ENCODE measurements at places on chromosomes 16 and 17. TPM values are rescaled to one million over a fixed set of nuclear protein-coding genes. Genes with fewer than 3 reads are reported as not detected.

The LHX1 gene
- not detected for polyA plus RNA-seq

The PRSS33 gene
- polyA plus RNA-seq = 0.13 TPM

The OR1A1 gene
- not detected for polyA plus RNA-seq

The TP53TG3B gene
- polyA plus RNA-seq = not detected

DNA sequence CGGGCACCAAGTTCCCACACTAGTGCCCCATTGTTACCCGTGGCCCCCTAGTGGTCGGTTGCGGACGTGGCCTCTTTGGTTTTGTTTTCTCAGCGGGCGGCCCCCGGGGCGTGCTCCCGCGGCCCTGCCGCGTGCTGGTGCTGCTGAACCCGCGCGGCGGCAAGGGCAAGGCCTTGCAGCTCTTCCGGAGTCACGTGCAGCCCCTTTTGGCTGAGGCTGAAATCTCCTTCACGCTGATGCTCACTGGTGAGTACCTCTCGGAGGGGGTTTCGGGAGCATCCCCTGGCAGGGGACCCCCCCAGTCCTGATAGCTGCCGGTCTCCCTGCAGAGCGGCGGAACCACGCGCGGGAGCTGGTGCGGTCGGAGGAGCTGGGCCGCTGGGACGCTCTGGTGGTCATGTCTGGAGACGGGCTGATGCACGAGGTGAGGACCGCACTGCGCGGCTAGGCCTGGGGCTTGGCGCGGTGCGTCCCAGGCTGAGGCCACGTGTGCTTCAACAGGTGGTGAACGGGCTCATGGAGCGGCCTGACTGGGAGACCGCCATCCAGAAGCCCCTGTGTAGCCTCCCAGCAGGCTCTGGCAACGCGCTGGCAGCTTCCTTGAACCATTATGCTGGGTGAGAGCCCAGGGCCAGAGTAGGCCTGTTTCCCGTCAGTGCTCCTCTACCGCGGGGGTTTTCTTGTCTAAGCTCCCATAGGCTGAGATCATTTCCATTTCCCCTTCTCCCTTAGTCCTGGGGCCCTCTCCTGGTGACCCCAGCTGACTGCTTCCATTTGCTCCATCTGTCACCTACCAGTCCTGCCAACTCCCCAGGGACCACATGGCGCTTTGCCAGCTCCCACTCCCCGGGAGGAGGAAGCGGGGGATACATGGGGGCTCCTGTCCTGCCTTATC lies 1.7 kb downstream of the SPHK1 start:
- no peak for DNase-seq
- peaks cover 26% of the 10 kb centered on the region for H3K4me1 ChIP-seq

- no peak overlapping the region for H3K4me3 ChIP-seq
- no peaks in the 10 kb centered on the region for H3K27me3 ChIP-seq
- DNase-seq = no peak
- no peaks in the 10 kb centered on the region for H3K4me1 ChIP-seq
- H3K36me3 ChIP-seq = no peaks in the 10 kb centered on the region
- no peak overlapping the region for H3K27ac ChIP-seq
Measured at GRCh38 chr17:64694207-64694606, 32.1 kb upstream of the SMURF2 start.

- H3K27ac ChIP-seq = no peak overlapping the region
- no peaks in the 10 kb centered on the region for H3K4me1 ChIP-seq
- peaks cover 40% of the 10 kb centered on the region for H3K36me3 ChIP-seq
- no peak for DNase-seq
- no peaks in the 10 kb centered on the region for H3K27me3 ChIP-seq
Measured at GRCh38 chr16:75226550-75227360, 8.0 kb downstream of the CTRB1 start.

DNA sequence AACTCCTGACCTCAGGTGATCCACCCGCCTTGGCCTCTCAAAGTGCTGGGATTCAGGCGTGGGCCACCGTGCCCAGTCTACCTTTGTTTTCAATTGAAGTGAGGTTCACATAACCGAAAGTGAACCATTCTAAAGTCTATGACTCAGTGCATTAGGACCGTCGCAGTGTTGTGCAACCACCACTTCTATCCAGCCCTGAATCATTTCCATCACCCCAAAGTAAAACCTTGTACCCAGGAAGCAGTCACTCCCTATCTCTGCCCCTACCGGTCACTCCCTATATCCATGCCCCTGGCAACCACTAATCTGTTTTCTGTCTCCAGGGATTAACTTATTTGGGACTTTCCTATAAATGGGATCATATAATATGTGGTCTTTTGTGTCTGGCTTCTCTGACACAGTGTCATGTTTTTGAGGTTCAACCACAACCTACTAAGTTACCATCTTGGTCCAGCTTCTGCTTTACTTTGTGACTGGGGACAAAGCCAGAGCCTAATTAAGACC lies 28.3 kb upstream of the CDC42EP4 start:
- peaks cover 5% of the 10 kb centered on the region for H3K27me3 ChIP-seq
- H3K36me3 ChIP-seq = no peaks in the 10 kb centered on the region
- H3K4me1 ChIP-seq = peaks cover 14% of the 10 kb centered on the region
- no peak overlapping the region for H3K4me3 ChIP-seq

All from large intestine (tissue), 12 donors.